ENCODE measurements at places on chromosomes 7 and 10.

DNA sequence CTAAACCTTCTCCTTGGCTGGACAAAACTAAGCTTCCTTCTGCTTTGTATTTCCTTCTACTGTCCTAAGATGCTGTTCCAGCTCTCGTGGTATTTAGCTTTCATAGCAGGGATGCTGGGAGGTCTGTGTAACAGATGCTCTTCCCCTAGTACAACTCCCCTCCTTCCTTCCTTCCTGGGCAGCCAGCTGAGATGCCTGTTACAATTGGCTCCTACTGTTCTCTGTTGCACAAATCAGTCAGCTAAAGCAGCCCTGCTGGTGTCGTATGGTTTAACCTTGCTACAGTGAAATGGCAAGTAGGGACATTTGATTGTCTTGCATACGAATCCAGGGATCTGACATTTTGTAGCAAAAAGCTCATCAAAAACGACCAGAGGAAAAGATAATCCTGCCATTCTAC is 143.8 kb downstream of the ARHGAP21 start:
- DNase-seq: no peak

GRCh38 chr10:99656199-99657064 is 2.9 kb upstream of the ENTPD7 start:
- DNase-seq: no peak

DNA sequence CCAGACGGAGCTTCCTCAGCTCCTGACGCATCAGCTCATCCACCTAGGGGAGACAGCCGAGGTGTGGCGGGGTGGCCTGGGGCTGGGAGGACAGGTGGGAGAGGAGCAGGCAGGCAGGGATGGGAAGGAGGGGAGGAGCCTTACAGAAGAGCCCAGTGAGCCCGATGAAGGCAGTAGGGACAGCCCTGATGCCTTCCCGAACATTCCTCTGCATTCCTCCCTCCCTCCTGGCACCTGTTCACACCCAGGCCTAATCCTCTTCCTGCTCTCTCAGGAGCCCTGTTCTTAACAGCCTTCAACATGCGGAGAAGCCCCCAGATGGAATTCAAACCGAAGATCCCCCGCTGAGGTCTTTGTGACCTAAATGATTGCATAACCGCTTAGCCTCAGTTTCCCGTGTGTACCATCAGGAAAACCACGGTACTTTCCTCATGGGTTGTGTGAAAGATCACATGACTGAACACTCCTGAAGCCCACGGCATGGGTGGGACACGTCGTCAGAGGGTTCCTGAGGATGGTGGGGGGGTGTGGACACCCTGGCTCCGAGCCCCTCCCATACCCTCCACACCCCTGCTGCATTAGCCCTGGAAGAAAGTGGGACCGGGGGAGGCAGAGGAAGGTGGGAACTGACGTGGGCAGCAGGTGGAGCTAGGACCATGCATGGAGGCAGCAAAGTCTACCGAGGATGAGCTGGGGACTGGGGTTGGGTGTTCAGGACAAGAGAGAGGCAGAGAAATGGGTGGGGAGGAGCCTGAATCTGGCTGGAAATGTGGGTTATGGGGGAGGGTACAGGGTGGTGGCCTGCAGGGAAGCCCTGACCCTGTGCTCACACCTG is 8.8 kb upstream of the ASB10 start:
- DNase-seq: no peak

- no peak for DNase-seq
These were observed 22.6 kb upstream of the DLG5 start for GRCh38 chr10:77949167-77949566.

DNA sequence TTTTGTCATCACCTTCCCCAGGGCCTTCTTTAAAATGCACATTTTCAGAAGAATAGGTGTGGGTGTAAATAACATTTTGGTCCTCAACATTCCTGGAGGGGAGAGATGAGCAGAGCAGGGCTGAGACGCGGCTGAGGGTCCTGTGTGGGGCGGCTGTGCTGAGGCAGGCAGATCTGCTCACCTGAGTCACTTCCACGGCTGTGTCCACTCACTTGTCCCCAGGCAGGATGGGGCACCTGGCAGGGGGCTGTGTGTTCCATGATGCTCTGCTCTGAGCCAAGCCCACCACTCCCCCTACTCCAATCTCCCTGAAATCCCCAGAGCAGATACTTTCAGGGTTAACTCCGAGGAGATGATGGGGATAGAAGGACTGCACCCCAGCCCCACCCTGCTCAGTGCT is 93.8 kb downstream of the GLRX3 start:
- no peak for DNase-seq

GRCh38 chr7:98280791-98281756 is at the start of gene BRI3:
TSS of gene BRI3 (plus strand) at chr7:98281686. CDS start at chr7:98281796, 110 bp downstream.
- peak; percentile 88 for DNase-seq

- DNase-seq: no peak
These were observed 93.1 kb downstream of the ARID5B start for GRCh38 chr10:61994405-61995219.

- no peak for DNase-seq
These were observed 122.9 kb upstream of the LYZL2 start for GRCh38 chr10:30752481-30752881.

DNA sequence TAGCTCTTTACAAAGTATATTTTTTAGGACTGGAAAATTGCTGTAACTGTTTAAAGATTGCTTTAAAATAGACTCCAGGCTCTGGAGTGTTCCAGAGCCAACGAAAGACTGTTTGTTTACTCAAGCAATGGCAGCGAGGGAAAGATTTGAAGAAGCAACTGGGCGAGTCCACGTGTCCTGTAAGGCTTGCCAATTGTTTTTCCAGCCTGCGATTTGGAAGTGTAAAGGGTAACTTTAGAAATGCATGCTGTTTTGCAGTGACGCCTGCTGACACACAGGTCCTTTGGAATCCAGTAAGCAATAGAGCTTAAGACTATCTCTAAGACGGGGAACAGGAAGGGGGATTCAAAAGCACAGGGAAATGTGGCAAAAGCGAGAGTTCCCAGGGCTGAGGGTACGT is 55.8 kb downstream of the TACC2 start:
- no peak for DNase-seq

GRCh38 chr7:139094596-139094995 is 14.9 kb downstream of the ZC3HAV1 start:
- DNase-seq: no peak

- no peak for DNase-seq
These were observed 7.3 kb downstream of the AASS start for GRCh38 chr7:122136639-122137245.

DNA sequence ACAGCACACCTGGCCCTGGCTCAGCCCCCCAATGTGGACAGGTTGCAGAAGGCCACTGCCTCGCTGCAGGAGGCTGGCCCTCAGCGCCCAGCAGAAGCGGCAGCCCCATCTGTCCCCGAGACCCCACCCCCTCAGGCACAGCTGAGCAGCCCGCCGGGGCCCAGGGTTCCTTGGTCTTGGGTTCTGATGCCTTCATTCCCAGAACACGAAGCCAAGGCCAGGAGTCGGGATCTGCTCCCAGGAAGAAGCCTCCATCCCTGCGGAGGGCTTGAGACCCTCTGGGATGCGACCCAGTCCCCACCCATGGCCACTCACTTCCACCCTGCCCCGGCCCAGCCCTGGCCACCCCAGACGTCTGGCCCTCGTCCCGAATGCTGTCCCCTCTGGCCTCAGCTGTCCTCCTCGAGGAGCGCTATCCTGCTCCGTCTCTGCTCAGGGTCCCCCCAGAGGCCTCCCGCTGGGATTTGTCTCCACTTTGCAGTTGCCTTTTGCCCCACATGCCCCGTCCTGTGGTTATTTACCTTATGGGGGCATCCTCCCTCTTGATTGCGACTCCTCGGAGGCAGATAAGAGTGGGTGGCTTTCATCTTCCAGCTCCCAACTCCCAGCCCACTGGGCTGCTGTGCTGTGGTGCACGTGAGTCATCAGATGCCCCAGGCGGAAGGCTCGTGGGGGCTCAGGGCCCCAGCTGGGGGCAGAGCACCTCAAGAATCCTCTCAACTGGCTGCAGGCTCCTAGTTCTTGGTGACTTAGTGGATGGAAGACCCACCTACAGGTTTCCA is 97.5 kb downstream of the MKI67 start:
- no peak for DNase-seq

GRCh38 chr7:94297397-94297838 is 97.3 kb upstream of the COL1A2 start:
- no peak for DNase-seq

DNA sequence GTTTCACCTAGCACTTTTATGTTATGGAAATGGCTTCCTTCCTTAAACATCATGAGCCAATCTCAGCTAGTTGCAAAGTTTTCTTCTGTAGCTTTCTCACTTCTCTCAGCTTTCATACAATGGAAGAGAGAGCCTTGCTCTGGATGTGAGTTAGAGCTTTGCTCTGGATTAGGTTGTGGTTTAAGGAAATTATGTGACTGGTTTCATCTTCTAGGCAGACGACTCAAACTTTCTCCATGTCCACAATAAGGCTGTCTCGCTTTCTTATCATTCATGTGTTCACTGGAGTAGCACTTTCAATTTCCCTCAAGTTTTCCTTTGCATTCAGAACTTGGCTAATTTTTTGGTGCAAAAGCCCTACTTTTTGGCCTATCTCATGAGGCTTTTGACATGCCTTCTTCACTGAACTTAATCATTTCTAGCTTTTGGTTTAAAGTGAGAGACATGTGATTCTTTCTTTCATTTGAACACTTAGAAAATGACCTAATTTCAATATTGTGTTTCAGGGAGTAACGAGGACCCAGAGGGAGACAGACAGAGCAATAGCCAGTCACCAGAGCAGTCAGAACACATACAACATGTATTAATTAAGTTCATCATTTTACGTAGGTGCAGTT is 49.8 kb downstream of the CNOT4 start:
- DNase-seq: no peak

GRCh38 chr7:93646538-93646937 is 72.0 kb upstream of the CALCR start:
- no peak for DNase-seq

GRCh38 chr7:41047211-41047610 is 655.7 kb downstream of the INHBA start:
- DNase-seq: no peak

DNA sequence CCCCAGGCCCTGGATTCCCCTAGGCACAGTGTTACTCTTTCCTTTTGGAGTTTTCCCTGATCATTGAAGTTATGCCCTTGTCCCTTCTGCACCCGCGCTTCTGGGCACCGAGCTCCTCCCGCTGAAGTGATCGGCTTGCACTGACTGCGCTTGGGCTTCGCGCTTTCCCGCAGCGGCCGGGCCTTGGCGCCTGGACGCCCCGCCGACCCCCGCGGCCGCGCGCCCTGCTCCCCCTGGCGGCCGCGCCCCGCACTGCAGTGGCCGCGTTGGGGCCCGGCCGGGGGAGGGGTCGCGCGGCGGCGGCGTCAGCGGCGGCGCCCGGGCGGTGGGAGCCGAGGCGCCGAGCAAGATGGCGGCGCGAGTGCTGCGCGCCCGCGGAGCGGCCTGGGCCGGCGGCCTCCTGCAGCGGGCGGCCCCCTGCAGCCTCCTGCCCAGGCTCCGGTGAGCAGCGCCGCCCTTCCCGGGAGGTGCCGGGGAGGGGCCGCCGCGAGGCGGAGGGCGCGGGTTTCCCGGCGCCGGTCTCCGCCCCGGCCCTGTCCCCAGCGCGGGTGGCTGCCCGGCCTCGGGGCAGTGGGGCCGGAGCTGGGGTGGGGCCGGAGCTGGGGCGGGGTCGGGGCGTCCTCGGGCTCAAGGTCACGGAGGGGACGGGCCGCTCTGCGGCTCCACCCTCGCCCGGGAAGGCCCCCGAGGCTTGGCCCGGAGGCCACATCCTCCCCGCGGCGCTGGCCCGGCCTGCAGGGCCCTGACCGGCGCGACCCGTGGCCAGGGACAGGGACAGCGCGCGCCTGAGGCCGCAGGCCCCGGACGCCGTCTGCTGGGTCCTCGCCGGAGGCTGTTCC is at the start of gene NIPSNAP2:
TSS of gene NIPSNAP2 (plus strand) at position 325 of the 839 bp plus-strand sequence. CDS start at position 350, 25 bp downstream.
- DNase-seq: peak; percentile 77

- peak; percentile 54 for DNase-seq
These were observed 282.9 kb downstream of the PAXIP1 start for GRCh38 chr7:154720016-154720415.

DNA sequence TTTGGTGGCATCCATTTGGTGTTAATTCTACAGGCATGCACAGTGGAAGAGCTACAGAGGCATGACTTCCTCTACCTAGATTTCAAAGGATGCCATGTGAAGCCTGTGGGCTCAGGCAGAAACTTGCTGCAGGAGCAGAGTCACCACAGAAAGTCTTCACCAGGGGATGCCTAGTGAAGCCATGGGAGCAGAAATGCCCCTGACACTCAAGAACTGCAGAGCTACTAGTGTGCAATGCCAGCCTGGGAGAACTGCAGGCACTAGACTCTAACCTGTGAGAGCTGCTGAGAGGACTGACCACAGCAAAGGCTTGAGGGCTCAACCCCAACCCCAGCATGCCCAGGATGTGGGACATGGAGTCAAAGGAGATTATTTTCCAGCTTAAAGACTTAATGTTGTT is 3.9 kb downstream of the OR9A2 start:
- DNase-seq: no peak

DNA sequence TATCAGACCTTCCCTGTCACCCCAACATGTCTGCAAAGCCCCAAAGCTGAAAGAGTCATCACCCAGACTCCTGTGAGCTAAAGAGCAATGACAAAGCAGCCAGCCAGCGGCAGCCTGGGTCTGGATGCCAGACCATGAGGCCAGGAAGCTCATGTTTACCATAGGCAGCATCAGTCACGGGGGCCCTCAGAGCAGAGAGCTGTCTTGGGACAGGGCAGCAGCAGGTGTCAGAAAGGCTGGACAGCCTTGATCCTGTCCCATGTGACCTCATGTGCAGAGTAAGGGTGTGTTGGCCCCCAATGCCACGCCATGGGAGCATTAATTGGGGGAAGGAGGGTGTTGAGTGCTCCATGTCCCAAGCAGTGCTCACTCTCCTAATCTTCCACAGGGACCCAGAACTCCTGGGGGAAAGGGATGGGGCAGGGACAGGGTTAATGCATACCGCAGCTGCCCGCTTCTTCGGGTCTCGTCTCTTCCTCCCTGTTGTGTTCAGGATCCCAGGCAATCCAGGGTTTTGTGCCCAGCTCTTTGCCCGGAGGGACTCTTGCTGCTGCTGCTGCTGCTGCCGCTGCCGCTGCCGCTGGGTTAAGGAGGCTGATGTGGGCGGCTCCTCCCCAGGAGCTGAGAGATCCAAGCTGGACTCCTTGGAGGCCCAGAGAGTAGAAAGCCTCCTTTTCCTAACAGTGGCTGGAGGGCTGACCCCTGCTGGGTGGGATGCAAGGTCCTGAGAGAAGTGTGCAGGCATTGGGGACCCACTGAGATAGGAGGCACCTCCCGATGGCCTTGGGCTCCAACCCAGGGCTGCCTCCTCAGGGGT is 7.1 kb downstream of the CCDC201 start:
- DNase-seq: no peak
